ENCODE measurements at places on chromosomes 1 and 21. TPM values are rescaled to one million over a fixed set of nuclear protein-coding genes. Genes with fewer than 3 reads are reported as not detected.

- no peak for DNase-seq
Measured at GRCh38 chr1:21511579-21512522, 2.6 kb downstream of the ALPL start.

GRCh38 chr1:99577313-99577712 lies 68.6 kb upstream of the PALMD start:
- no peak for DNase-seq

DNA sequence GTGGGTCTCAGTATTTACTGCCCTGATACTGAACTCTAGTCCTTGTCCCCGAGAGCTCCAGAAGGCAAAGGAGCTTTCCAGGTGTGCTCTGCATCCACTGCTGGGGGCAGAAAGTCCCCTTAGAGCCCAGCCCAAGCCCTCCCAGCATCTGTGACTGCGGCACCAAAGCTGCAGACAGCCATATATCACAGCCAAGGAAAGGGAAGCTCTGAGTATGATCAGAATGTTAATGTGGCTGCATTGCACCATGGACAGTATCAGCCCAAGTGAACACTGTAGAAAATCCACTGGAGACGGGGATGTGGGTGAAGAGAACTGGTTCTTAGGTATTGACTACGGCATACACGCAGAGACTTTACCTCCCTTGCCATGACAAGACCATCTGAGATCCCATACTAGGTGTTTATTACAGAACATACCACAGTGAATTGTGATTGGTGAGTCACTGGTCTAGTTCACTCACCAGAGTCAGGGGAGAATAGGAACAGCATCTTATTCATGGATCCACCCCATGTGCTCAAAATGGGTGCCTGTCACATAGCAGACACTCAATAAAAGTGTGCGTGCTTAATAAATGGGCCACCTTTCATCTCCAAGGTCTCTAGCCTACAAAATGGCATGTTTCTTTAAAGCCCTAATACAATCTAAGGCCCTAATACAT lies 170.3 kb downstream of the HHIPL2 start:
- DNase-seq = no peak

HTR6 gene
- not detected for total RNA-seq

All from Karpas-422 (cell line).